Hepatocyte (in vitro differentiated cells): ENCODE measurements at places on chromosomes 4 and X. TPM values are rescaled to one million over a fixed set of nuclear protein-coding genes. Genes with fewer than 3 reads are reported as not detected.

DNA sequence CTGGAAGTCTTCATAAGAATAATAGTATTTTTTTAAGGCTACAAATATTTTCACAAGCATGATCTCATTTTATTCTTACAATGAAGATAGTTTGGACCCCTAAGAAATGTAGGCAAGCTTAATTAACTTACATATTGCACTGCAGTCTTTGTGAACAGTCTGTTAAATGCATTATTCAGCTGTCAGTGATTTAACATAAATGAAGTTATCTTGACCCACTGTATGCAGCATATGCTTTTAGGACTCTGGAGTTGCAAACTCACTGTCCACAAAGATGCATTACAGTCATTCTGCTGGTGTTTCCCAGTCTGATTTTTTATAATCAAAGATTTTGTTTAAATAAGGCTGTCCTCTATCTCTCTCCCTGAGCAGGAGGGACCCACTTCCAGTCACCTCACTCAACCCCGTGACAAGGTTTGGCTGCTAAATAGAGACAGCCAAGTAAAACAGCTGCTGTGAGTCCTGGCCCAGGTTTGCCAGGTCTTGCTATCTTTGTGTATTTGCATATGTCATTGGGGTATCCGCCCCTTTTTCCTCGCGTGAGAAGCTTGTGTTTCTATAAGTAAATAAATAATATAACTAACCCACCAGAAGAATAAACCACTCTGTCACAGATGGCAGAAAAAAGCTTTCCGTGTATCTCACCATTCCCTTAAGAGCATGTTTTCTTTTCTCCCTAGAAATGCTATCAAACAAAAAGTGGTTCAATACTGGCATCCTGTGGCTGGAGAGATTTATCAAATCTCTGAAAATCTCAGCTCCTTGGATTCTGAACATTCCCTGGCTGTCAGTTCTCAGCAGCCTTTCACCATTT lies 67.0 kb downstream of the SLC7A11 start:
- H3K36me3 ChIP-seq, result peaks cover 5% of the 10 kb centered on the region
- no peaks in the 10 kb centered on the region for H3K27me3 ChIP-seq
- H3K27ac ChIP-seq, result peak overlapping the region; percentile 69
- no peak overlapping the region for H3K4me3 ChIP-seq
- peaks cover 17% of the 10 kb centered on the region for H3K4me1 ChIP-seq

DNA sequence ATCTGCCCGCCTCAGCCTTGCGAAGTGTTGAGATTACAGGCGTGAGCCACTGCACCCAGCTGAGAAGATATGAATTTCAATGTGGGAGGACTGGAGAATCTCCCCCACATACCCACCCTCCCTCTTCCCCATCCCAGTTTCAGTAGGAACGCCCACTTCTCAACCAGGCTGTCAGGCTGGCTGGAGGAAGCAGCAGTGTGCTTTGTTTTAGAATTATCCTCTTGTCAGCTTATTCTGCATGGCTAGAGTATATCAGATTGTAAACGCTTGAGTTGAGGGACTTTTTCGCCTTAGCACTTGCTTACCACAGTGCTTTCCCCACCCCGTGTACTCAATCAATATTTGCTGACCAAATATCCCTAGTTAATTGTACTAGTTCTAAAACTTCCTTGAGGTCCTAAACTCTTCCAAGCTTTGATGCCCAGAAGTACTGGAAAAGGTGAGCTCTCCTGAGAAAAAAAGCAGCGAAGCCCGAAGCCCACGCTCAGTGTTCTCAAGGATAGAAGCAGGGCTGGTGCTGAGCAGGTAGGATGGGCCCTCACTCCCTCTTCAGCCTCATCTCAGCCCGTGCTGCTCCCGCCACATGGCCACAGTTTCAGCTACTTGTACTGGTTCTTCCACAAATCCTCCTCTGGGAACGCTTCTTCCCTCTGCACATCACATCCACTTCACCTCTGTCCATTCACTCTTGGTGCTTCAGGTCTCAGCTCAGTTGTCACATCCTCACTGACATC lies 7.3 kb upstream of the ARHGAP10 start:
- no peak overlapping the region for H3K4me3 ChIP-seq
- H3K27me3 ChIP-seq, result no peaks in the 10 kb centered on the region
- DNase-seq, result no peak

DNA sequence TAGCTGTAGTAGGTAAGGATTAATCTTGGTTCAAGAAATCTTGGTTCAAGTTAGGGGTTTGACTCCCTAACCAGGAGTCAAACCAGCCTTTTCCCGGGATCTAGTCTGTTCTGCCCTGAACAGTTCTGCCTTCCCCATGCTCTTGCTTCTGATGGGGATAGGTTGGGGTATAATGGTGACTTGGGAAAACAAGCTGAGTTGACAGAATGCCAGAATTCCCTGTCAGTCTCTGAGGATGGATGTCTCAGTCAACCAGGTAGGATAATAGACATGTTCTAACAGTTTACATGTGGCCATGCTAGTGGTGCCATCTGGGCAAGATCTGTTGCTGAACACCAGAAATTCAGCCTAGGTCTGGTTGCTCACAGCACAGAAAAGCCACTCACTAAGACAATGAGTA lies 51.4 kb downstream of the RAB40AL start:
- no peak overlapping the region for H3K4me3 ChIP-seq
- H3K4me1 ChIP-seq, result no peaks in the 10 kb centered on the region
- no peak for DNase-seq
- H3K36me3 ChIP-seq, result no peaks in the 10 kb centered on the region
- no peaks in the 10 kb centered on the region for H3K27me3 ChIP-seq

DNA sequence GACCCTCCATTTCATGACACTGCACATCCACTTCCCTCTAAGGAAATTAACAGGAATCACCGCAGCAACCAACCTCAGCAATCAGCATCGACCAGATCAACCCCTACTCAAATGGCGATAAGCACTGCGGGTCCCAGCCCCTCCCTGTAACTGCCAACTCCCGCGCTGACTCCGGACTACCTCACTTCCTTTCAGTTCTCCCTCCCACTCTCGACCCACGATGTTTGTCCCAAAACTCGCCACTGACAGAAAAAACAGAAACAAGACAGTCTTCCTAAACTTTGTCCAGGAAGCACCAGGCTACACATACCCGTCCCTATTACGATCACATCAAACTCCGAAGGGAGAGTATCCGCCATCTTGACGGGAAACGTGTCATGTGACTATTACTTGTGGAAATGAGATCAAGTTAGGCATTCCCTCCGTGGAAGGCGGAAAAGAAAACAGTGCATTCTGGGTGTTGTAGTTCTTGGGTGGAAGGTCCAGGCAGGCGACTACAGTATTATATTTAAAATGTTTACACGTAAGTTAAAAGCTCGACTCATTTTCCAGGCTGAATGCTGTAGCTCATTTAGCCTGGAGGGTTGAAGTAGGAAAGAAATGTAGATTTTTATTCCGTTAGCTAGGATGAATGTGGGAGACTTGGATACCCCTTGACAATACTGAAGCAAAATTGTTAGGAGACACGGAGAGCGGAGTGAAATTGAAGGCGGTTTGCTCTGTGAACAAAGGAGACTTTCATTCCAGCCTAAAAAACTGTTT lies at the start of gene CHM:
Gene CHM, minus strand, starts transcription at position 385 of the 762 bp plus-strand sequence. Its CDS starts 26 bp downstream, at position 359.
- H3K27me3 ChIP-seq, result no peaks in the 10 kb centered on the region
- no peaks in the 10 kb centered on the region for H3K36me3 ChIP-seq
- H3K4me1 ChIP-seq, result no peaks in the 10 kb centered on the region

- DNase-seq, result peak; percentile 91
- no peaks in the 10 kb centered on the region for H3K36me3 ChIP-seq
- H3K4me3 ChIP-seq, result peak within 1 kb of the TSS; percentile 93
- peak within 1 kb of the TSS; percentile 82 for H3K27ac ChIP-seq
- H3K27me3 ChIP-seq, result no peaks in the 10 kb centered on the region
- peaks cover 9% of the 10 kb centered on the region for H3K4me1 ChIP-seq
Measured at GRCh38 chr4:170089668-170090351, at the start of gene AADAT. Gene AADAT (minus strand): TSS chr4:170089956. CDS start chr4:170089690, 266 bp downstream.

DNA sequence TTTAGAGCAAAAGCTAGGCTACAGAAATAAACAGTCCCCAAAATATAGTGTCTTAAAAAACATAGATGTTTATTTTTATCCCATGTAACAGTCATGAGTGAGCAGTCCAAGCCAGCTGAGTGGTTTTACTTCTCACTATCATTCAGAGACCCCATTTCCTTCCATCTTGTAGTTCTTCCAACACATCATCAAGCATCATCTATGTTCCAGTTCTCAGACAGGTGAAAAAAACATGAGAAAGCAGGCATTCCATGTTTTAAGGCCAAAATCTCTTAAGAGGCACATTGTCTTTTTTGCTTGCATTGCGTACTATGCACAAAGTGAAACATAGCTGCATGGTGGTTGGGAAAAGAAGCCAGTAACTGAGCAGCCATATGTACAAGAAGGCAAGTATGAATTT lies 128.6 kb downstream of the ATOH1 start:
- no peaks in the 10 kb centered on the region for H3K4me1 ChIP-seq
- no peak for DNase-seq
- no peak overlapping the region for H3K4me3 ChIP-seq
- H3K36me3 ChIP-seq, result no peaks in the 10 kb centered on the region
- no peaks in the 10 kb centered on the region for H3K27me3 ChIP-seq

DNA sequence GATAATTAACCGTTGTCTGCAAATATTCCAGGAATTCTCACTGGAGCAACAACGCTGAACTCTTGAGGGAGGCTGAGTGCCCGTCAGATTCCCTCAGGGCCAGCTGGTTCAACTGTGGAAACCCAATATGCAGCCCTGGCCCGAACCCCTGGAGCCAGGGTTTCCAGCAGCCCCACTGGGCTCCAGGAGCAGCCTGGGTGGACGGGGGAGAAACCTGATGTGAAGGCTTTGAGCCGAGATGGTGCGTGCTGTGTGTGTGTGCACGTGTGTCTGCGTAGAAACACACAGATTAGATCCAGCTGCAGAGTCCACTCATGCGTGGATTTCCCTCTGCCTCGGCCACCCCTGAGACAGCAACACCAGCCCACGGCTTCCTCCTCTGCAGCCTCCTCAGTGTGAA lies 19.4 kb upstream of the SLC25A6 start:
- no peak for DNase-seq
- H3K27ac ChIP-seq, result no peak overlapping the region
- no peak overlapping the region for H3K4me3 ChIP-seq
- no peaks in the 10 kb centered on the region for H3K36me3 ChIP-seq
- no peaks in the 10 kb centered on the region for H3K4me1 ChIP-seq

DNA sequence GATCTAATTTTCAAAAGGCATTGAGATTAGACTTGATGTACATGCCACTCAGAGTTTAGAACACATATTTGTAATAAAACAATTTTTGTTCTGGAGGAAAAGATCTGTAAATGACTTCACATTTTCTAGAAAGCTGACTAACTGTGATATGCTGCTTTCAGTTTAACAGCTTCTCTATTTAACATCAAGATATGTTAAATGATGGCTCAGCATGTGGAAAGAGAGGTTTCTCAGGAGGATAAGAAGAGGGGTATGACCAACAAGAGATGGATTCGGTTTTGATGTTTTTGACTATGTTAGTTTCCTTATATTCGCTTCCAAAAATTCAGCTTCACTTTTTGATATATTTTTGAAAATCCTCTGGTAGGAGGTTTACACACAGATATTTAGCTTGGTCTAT lies 698.7 kb downstream of the GLUD2 start:
- no peak overlapping the region for H3K4me3 ChIP-seq
- H3K4me1 ChIP-seq, result no peaks in the 10 kb centered on the region
- H3K27me3 ChIP-seq, result no peaks in the 10 kb centered on the region
- DNase-seq, result no peak
- no peak overlapping the region for H3K27ac ChIP-seq
- no peaks in the 10 kb centered on the region for H3K36me3 ChIP-seq

DNA sequence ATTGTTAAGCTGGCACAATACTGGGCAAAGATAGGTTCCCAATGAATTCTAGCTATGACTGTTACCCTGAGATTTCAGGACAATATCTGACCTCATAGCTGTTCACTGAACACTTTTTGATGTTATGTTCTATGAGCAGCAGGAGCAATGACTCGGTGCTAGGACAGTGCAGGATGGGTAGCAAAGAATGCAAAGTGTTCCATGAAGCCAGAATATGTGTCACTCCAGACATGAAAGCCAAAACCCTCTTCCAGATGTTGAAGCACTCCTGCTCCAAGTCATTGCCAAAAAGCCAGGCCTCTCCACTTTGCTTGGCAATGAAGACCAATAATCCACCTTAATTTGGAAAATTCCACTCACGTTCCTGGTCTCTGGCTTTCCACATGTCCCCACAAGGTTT lies 300.9 kb upstream of the CPEB2 start:
- H3K27ac ChIP-seq, result no peak overlapping the region
- H3K36me3 ChIP-seq, result no peaks in the 10 kb centered on the region
- no peaks in the 10 kb centered on the region for H3K27me3 ChIP-seq

DNA sequence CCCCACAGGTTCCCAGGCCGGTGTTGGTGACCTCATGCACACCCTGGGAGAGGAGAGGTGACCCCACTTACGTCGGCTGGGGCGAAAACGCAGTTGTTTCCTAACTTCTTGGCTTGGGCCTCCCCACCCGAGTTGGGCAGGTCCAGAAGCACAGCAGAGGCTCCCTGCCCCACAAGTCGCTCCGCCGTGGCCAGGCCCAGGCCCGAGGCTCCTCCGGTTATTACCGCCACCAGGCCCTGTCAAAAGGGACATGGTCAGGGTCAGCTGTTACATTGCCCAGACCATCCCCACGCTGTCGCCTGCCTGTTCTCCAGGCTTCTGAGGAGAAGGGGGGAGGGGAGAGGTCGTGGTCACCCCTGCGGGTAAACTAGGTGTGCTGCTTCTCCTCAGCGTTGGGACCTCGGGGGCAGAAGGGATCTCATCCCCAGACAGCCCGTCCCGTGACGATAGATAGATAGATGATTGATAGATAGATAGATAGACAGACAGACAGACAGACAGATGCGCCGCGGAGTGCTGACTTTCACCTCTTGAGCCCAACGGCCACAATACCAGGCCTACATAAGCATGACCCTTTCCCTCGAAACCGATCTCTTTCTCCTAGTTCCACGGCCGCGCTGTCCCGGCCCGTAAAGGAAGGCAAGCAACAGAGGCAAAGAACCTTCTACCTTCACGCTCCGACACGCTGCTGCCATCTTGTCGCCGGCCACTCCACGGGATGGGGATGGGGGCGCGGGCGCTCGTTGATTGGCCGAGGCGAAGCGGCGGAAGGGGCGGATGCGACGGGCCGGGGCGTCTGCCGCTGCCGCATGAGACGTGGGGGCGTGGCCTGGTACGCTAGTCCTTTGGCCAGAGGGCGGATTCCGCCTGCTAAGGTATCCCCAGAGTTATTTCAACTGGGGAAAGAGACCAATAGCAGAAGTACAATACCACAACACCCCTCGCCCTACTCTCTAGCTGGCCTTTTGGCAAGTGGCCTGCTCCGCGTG lies at the start of gene HSD17B10:
Gene HSD17B10, minus strand, starts transcription at position 720 of the 989 bp plus-strand sequence. Its CDS starts 25 bp downstream, at position 695.
- H3K36me3 ChIP-seq, result no peaks in the 10 kb centered on the region
- peak; percentile 93 for DNase-seq
- peak within 1 kb of the TSS; percentile 42 for H3K4me3 ChIP-seq
- H3K27me3 ChIP-seq, result no peaks in the 10 kb centered on the region

DNA sequence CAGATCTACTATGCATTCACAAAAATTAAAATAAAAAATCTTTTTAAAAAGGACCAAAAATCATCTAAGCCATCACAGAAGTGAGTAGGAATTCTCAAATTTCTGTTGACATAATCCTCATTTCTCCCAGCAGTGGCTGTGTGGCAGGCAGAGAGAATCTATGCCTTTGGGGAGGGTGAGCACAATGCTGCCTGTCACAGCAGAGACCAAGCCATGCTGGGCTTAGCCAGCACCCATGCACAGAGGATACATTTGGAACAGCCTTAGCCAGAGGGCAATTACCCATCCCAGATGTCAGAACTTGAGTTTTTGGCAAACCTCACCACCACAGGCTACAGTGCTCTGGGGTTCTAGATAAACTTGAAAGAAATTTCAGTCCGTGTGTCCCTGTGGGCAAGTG lies 1274.8 kb upstream of the ADGRL3 start:
- H3K27me3 ChIP-seq, result no peaks in the 10 kb centered on the region
- no peak overlapping the region for H3K27ac ChIP-seq

The PSAPL1 gene
- 4.3 and 5.8 TPM in 2 replicates for total RNA-seq

The SYTL4 gene
- total RNA-seq, result 1.2 and 2.4 TPM in 2 replicates

The MAGIX gene
- 5.0 and 6.5 TPM in 2 replicates for total RNA-seq

The ASMT gene
- total RNA-seq, result not detected in 2 replicates

The TCEAL2 gene
- 2.8 and 3.9 TPM in 2 replicates for total RNA-seq

The LANCL3 gene
- total RNA-seq, result 0.84 and 0.87 TPM in 2 replicates

The FGF5 gene
- total RNA-seq, result 0.04 TPM in 1 of 2 replicates, not detected in the other

The DRP2 gene
- total RNA-seq, result 0.40 and 0.84 TPM in 2 replicates

The ZMAT1 gene
- 2.5 and 4.1 TPM in 2 replicates for total RNA-seq

The STATH gene
- not detected in 2 replicates for total RNA-seq
